ENCODE measurements at places on chromosomes 6 and 20.

DNA sequence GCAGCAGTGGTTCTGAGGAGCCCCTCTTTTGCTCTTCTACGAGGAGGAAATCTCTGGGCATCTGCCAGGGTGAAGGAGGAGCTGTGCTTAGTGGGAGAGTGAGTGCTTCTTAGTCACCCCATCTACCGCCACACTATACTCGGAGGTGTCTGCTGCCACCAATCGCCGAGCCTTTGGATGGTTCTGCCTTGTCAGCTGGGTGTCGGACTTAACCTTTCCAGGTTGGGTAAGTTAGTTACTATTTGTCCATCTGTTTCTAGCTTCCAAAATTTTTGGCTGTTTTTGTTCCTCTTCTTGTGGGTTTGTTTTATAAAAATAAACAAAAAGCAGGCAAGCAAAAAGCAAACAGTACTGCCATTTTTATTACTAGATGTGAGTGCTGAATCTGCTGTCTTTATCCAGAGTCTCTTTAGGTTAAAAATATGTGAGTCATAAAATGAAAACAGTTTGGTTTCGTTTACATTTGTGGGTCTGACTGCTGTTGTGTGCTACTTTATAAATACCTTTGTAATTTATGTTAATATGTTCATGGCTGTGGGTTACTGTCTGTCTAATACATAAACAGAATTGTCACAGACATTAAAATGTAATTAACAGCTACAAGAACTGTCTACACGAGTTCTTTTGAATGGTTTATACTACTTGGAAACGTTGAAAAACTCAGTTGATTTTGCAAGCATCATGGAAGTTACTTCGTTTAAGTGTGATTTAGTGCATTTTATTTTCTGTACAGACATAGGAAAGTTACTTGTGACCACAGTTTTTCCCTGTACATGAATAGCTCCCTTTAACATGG lies 89.2 kb downstream of the ARID1B start:
- DNase-seq, result no peak

DNA sequence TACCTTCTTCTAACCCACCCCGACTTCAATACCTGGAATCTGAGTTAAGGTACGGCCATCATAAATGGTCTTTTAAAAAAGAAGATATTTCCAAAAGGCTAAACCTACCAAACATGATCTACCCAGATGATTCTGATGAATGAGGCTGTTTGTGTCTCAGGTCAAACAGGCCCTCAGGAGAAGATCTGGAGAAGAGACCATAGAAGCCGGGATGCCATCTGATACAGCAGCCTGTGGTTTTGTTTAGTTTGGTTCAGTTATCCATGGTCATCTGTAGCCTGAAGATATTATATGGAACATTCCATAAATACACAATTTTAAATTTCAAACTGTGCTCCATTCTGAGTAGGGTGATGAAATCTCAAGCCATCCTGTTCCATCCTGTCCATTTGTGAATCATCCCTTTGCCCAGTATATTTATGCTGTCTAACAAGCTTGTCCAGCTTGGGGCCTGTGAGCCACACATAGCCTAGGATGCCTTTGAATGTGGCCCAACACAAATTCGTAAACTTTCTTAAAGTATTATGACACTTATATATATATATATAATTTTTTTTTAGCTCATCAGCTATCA lies 4.0 kb upstream of the CAP2 start:
- DNase-seq, result no peak

GRCh38 chr6:30097902-30098768 lies 14.8 kb downstream of the TRIM31 start:
- DNase-seq, result no peak

DNA sequence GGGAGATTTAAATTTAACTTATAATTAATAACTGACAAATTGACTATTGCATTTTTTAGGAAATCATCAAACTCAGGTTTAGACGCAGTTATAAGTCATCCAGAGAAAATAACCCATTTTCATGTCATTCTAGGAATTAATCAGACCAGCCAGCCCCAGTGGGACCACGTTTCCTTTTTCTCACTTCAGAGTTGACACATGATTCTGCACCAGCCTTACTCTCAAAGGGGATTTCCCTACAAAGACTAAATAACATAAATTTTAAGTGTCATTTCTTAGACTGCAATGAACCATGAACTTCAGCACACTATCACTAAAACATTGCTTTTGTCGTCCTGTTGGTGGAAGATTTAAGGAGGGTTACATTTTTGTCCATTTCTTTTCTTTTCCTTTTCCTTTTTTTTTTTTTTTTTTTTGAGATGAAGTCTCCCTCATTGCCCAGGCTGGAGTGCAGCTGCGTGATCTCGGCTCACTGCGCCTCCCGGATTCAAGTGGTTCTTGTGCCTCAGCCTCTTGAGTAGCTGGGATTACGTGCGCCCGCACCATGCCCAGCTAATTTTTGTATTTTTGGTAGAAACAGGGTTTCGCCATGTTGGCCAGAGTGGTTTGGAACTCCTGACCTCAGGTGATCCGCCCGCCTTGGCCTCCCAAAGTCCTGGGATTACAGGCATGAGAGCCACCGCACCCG lies 3.6 kb downstream of the IPCEF1 start:
- no peak for DNase-seq

GRCh38 chr6:15017261-15017660 lies 228.6 kb upstream of the JARID2 start:
- DNase-seq, result no peak

GRCh38 chr20:53897884-53898555 lies 172.4 kb downstream of the BCAS1 start:
- no peak for DNase-seq
